ENCODE measurements at places on chromosomes 6 and 20. TPM values are rescaled to one million over a fixed set of nuclear protein-coding genes. Genes with fewer than 3 reads are reported as not detected.

GRCh38 chr20:14049111-14049510 lies 53.8 kb downstream of the MACROD2 start:
- no peaks in the 10 kb centered on the region for H3K4me1 ChIP-seq
- no peaks in the 10 kb centered on the region for H3K36me3 ChIP-seq
- H3K27me3 ChIP-seq = no peaks in the 10 kb centered on the region
- H3K27ac ChIP-seq = no peak overlapping the region
- no peak overlapping the region for H3K4me3 ChIP-seq

The TNF gene
- not detected for total RNA-seq

The FOXQ1 gene
- not detected for total RNA-seq

DNA sequence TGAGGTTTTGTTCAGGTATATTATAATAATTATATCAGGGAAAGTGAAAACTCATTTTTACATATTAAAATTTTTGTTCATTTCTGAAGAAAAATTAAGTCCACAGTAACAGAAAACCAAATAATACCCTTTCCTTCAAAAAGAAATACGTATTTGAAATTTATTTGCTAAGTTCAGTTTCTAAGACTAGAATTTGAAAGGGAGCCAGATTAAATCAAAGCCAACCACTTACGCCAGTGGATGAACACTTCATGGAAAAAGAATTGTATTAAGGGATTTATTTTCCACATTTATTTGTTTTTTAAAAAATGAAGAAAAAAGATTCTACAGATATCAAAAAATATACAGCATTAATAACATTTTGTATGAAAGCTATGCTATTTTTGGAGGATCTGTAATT lies 654.4 kb downstream of the EYS start:
- no peaks in the 10 kb centered on the region for H3K27me3 ChIP-seq
- no peak for DNase-seq
- no peaks in the 10 kb centered on the region for H3K36me3 ChIP-seq
- no peak overlapping the region for H3K27ac ChIP-seq

GRCh38 chr6:40146902-40147301 lies 212.6 kb upstream of the MOCS1 start:
- H3K4me1 ChIP-seq = no peaks in the 10 kb centered on the region
- H3K4me3 ChIP-seq = no peak overlapping the region
- no peaks in the 10 kb centered on the region for H3K27me3 ChIP-seq
- no peaks in the 10 kb centered on the region for H3K36me3 ChIP-seq
- no peak overlapping the region for H3K27ac ChIP-seq
- DNase-seq = no peak

DNA sequence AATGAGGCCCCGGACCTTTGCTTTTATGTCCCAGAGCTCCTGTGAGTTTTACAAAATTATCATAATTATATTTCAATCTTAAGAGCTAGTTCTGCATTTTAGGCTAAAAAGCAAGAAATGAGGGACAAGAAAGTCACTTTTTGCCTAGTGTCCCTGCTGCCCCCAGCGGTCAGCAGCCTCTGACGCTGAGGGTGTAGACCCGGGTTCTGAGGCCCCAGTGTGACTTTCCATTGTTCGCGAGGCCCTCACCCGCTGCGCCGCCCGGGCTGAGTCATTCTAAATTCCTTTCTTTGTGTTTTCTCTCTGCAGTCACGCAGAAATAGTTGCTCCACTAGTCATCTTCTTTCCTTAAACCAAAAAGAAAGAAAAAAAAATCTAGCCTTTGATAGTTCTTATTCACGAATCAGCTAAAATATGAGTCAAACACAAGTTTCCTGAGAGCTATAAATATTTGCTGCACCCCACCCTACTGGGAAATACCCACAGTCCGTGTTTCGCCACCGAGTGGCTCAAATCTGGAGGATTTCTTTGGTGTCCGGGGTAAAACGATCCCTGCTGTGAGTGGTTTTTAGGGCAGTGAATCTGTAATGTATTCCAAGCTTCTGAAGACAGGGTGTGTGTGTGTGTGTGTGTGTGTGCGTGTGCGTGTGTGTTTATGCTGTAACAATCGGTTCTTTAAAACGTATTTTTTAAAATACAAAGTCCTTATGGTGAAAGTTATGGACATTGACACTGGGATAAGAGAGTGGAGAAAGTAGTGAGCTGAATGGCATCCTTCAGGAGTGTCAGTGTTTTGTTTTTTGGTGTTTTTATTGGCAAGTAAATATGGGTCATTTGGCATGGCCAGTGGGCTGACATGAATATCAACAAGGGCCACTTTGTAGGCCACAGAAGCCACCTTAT lies 59.7 kb upstream of the EEF1A1 start:
- H3K4me3 ChIP-seq = peak overlapping the region; percentile 27
- no peaks in the 10 kb centered on the region for H3K27me3 ChIP-seq

The RBBP9 gene
- 14.9 TPM for total RNA-seq

The FNDC1 gene
- total RNA-seq = not detected

The BPI gene
- not detected for total RNA-seq

GRCh38 chr6:144364782-144365181 lies 79.6 kb downstream of the UTRN start:
- no peaks in the 10 kb centered on the region for H3K27me3 ChIP-seq
- H3K36me3 ChIP-seq = no peaks in the 10 kb centered on the region
- H3K27ac ChIP-seq = no peak overlapping the region
- no peak for DNase-seq
- no peaks in the 10 kb centered on the region for H3K4me1 ChIP-seq

DNA sequence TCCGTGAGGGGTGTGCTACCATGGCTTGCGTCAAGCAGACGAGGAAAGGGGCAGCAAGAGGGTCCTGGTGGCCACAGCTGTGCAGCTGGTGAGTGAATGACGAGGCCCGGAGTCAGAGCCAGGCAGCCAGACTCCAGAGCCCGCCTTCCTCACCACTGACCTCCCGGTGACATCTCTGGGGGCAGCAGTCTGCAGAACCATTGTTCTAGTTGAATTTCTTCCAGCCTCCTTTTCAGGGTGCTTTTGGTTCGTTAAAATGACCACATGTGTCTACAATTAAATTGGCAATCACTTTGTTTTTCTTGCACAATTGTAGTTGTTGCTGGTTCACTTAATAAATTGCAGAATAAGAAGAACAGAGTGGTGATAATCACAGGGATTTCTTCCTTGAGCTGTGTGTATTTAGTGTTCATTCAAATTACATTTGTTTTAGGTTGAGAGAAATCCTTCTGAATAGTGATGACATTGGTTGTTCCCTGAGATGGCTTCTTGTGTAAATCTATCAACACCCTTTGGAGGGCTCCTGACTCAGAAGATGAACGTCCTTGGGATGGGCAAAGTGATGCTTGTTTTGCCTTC lies 96.4 kb downstream of the TULP4 start:
- H3K4me1 ChIP-seq = no peaks in the 10 kb centered on the region
- H3K36me3 ChIP-seq = no peaks in the 10 kb centered on the region

DNA sequence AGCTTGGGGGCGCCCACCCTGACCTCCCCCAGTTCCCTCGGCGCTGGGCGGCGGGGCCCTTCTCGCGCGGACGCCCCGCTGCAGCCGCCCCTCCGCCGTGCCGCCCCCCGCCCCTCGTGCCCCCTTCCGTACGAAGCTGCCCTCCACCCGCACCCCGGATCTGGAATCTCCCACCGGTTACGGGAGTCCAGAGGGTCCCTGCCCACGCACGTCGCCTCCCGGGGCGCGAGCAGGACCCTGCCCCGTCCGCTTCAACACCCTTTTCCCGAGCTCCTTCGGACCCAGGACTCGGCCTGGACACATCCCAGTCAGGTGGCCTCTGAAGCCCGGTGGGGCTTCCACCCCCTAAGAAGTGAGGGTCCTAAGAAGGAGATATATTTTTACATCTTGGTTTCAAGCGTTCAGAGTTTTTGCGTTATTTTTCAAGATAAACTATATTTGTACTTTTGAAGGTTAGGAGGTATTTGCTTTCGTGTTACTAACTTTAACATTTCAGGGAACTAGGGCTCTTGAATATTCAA lies 506 bp downstream of the ARFGAP1 start:
- no peaks in the 10 kb centered on the region for H3K27me3 ChIP-seq
- no peak for DNase-seq
- peaks cover 25% of the 10 kb centered on the region for H3K36me3 ChIP-seq

The CD93 gene
- 8.7 TPM for total RNA-seq

GRCh38 chr6:128725271-128726233 lies 157.4 kb upstream of the LAMA2 start:
- no peak for DNase-seq
- H3K4me3 ChIP-seq = no peak overlapping the region
- no peaks in the 10 kb centered on the region for H3K36me3 ChIP-seq
- no peak overlapping the region for H3K27ac ChIP-seq
- H3K27me3 ChIP-seq = no peaks in the 10 kb centered on the region
- H3K4me1 ChIP-seq = no peaks in the 10 kb centered on the region

The HAO1 gene
- 0.53 TPM for total RNA-seq

GRCh38 chr20:61434341-61434781 lies 182.3 kb downstream of the CDH4 start:
- no peak for DNase-seq
- H3K27ac ChIP-seq = no peak overlapping the region
- no peaks in the 10 kb centered on the region for H3K4me1 ChIP-seq
- no peaks in the 10 kb centered on the region for H3K36me3 ChIP-seq
- no peaks in the 10 kb centered on the region for H3K27me3 ChIP-seq

The MAS1 gene
- total RNA-seq = not detected

DNA sequence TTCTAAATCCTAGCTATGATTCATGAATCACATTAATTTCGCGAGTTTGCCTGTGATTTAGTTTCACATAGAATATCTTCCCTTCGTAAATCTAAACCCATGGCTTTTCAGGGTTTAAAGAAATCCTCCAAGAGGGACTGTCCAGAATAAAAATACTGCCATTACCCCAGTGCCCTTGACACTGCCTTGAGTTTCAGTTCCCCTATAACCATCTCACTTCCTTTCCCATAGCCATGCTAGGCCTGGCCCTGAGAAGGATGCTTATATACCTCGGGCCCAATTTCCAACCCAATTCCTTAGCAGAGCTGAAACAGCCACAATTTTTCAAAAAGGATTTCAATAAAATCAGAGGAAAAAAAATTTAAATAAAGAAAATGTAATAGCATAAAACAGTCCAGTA lies 697.3 kb downstream of the FRK start:
- no peak overlapping the region for H3K27ac ChIP-seq
- H3K4me3 ChIP-seq = no peak overlapping the region
- no peaks in the 10 kb centered on the region for H3K4me1 ChIP-seq
- no peaks in the 10 kb centered on the region for H3K36me3 ChIP-seq

The TMC2 gene
- total RNA-seq = not detected

The ASCC3 gene
- total RNA-seq = 21.1 TPM

The PLEKHG1 gene
- total RNA-seq = 76.1 TPM

The MICB gene
- 4.7 TPM for total RNA-seq

DNA sequence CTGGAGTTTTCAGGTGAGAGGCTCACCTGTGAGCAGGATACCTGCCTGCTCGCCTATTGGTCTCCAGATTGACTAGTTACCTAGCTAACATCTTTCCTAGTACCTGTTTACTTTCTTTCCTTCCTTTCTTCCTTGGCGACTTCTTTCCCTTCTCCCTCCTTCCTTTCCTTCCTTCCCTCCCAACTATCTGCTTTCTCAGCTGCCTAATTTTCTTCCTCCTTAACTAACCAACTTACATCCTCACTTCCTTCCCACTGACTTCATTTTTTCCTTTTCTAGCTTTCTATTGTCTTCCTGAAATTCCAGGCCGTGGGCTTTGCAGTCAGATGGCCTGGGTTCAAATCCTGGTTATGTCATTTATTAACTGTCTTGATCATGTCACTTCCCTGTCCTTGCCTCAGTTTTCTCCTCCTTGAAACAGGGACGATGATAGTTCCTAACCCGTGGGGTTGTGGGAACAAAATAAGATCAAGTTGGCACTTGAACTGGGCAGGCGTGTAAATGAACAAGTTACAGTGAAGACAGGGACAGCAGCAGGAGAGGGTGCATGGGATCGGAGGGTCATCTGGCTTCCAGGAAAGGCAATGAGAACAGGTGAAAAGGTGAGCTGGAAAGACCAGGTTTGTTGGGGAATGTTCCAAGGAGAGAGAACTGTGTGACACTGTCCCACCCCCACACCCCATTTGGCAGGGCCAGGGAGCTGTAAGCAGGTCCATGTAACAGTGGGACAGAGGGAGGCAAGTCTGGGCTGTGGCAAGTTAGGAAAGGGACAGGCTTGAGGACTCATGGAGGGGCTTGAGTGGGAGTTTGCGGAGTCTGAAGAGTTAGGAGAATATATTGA lies 540 bp downstream of the SGK2 start:
- H3K4me1 ChIP-seq = no peaks in the 10 kb centered on the region
- H3K4me3 ChIP-seq = peak overlapping the region; percentile 48
- H3K27me3 ChIP-seq = no peaks in the 10 kb centered on the region
- no peak for DNase-seq
- no peaks in the 10 kb centered on the region for H3K36me3 ChIP-seq
- peak overlapping the region; percentile 94 for H3K27ac ChIP-seq

- peaks cover 15% of the 10 kb centered on the region for H3K27me3 ChIP-seq
- H3K27ac ChIP-seq = no peak overlapping the region
- no peak for DNase-seq
These were observed 2.8 kb downstream of the EBF4 start for GRCh38 chr20:2695206-2695983.

The CD24 gene
- 62.9 TPM for total RNA-seq

- no peak overlapping the region for H3K27ac ChIP-seq
- no peak for DNase-seq
- H3K27me3 ChIP-seq = no peaks in the 10 kb centered on the region
These were observed 323.4 kb downstream of the BTBD3 start for GRCh38 chr20:12241065-12241464.

Measured in Peyer's patch (tissue), 4 donors.